ENCODE measurements at places on chromosomes 13 and 19.

GRCh38 chr13:67298297-67298696, 68.2 kb upstream of the PCDH9 start:
- no peak for DNase-seq

DNA sequence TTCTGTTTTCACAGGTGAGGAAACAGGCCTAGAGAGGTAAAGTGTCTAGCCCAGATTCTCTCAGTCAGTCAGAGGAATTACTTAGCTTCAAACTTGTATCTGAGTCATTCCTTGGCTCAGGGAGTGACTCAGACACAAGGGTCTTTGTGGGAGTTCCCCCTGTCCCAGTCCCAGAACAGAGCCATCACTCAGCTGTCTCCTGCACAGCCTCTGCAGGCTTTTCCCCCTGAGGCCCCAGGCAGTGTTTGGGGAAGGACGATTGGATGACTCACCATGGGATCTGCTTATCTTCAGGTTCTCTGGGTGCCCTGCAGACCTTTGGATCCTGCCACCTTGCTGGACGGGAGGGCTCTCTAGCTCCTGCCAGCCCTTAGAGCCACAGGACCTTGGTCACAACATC, 13.2 kb downstream of the ZNF793 start:
- DNase-seq: peak; percentile 2

DNA sequence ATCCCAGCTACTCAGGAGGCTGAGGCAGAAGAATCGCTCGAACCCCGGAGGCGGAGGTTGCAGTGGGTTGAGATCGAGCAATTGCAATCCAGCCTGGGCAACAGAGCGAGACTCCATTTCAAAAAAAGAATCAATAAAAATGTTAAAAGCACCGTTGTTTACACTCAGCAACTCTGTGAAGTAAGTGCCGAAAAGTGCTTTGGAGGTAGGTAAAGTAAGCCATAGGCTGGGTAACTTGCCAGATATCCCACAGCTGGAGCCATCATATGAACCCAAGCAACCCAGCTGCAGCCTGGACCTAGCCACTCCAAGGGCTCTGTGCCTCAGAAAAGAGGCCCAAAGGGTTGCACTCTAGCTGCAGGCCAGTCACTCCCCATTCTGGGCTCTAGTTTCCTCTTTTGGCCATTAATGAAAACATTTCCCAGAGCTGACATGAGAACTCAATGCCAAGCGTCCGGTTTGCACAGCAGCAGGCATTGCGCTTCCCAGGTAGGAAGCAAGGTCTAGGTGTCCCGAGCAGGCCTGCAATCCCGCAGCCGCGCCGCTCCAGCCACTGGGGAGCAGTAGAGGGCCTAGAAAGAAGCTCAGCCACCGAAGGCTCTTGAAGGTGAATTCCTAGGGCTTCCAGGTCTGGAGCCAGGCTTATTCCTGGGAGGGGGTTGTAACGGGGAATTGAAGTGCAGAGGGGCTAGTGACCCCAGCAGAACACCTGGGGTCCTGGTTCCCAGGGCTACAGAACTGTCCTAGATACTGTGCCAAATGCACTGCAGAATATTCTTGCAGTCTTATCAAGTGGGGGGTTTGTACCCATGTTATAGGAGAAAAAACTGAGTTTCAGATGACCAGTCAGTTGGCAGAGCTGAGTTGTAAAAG, 4.1 kb upstream of the CD79A start:
- DNase-seq: peak; percentile 49

GRCh38 chr19:54035215-54036178, 28.2 kb downstream of the VSTM1 start:
- DNase-seq: peak; percentile 86

DNA sequence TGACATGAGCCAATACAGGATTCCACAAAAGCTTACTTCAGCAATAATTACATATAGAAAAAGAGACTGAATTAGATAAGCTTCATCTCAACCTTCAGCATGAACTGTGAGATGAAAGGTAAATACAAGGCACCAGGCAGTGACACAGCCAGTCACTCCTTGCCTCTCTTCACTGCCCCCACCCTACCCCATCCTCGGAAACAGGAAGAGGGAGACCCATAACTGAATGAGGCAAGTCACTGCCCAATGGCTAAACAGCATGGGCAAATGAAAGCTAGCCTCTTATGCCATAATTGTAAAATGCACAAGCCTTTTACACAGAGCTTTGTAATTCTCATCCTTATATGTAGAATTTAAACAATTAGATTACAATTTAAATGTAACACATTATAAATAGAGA, 1.7 kb downstream of the ZNF160 start:
- DNase-seq: peak; percentile 11

GRCh38 chr13:104632736-104633135, 1566.5 kb upstream of the SLC10A2 start:
- no peak for DNase-seq

DNA sequence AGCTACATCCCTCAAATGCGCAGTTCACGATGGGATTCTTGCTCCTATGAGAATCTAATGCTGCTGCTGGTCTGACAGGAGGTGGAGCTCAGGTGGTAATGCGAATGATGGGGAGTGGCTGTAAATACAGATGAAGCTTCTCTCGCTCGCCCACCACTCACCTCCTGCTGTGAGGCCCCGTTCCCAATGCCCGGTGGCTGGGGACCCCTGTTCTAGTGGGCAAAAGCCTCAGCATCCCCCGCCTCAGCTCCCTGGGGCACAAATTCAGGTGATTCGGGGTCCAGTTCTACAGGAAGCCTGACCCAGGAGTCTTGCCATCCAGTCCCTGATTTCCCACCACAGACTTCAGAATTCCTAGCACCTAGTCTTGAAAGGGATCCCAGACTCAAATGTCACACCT, 3.7 kb downstream of the RETN start:
- DNase-seq: no peak

- no peak for DNase-seq
Measured at GRCh38 chr19:58394821-58395219, 636 bp upstream of the RNF225 start.

- peak; percentile 12 for DNase-seq
Measured at GRCh38 chr13:87884884-87885283, 213.7 kb downstream of the SLITRK5 start.

DNA sequence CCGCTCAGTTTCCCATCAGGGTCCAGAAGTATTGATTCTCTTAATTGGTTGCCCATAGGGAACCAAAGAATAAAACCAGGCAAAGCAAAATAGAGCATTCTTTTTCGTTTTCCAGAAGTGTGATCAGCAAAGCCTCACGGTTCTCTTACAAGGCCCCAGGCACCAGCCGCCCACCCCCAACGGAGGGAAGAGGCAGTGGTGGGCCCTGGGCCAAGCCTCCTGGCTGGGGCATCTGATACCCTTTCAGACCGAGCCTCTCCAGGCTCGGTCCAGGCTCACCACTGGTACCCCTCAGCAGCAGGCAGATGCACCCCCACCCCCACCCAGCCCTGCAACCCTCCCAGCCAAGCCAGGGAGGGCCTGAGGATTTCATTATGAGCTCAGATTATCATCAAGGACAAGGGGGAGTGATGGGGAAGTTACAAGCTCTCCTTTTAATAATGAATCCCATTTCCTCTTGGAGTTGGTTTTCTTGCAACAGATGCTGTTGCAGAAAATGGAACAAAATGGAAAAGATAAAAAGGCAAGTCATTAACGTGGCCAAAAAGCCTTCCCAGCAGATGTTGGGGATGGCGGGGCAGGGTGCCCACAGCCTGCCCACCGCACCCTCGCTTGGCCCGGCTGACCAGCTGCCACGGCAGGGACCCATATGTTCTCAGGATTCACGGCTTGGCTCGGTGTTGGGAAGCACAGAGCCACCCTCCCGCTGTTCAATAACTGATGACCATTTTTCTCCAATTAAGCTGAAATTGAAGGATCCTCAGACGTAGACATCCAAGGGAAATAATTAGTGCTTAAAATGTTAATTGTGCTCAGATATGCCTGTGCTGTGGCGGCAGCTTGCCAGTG, 45.9 kb upstream of the KCTD15 start:
- DNase-seq: no peak

DNA sequence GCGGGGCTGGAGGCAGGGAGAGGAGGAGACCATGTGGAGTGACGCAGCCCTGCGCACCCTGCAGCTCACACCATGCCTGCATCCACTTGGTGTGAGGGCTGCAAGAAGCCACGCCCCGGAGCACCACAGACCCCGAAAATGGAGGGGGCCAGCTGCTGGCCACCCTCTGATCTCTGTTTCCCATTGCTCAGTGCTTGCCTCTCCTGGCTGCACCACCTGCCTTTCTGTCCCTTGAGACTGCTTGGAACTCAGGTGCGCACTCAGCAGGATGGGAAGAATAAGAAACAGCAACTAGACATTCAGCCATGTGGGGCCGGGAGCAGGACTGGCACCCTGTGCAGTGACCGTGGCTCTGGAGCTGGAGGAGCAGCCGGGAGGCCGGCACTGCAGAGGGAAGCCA, 64.0 kb downstream of the ANKRD10 start:
- DNase-seq: no peak

GRCh38 chr19:15296841-15297415, 35.4 kb downstream of the BRD4 start:
- DNase-seq: no peak

- DNase-seq: no peak
Measured at GRCh38 chr13:52950436-52950956, 78.1 kb upstream of the OLFM4 start.

DNA sequence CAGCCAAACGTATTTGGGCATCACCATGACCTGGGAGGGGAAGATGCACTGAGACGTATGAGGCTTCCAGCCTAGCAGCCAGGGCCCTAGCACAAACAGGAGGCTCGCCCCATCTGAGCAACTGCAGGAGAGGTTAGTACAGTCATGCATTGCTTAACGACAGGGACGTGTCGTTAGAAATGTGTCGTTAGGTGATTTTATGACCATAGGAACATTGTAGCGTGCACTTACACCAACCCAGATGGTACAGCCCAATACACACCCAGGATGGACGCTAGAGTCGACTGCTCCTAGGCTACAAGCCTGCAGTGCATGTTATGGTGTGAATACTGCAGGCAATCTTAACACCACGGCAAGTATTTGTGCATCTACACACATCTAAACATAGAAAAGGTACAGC, 9.3 kb downstream of the CD177 start:
- no peak for DNase-seq

DNA sequence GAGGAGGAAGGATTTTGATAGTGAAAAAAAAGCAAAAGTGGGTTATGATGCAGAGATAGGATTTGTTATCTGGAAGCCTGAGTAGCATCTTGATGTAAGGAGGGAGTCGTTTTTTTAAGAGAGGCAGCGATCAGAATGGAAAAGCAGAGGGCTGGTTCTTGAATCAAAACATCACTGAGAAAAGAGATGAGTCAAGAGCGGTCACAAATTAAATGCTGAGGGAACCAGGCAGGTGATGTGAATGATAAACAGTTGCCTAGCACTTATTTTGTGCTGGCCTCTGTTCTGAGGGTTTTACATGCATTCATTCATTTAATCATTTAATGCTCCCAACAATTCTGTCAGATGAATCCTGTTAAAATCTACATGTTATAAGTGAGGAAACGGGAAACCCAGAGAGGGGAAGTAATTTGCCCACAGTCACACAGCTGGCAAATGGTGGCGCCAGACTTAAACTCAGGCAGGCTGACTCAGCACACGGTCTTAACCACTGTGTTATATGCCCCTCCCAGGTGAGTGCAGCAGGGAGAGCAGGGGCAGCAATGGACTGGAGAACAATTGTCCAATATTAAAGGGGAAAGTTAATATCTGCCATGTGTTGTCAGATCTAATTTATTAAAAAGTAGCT, 21.4 kb downstream of the SIGLECL1 start:
- no peak for DNase-seq

- DNase-seq: no peak
Measured at GRCh38 chr13:66716538-66716937, 513.6 kb downstream of the PCDH9 start.

DNA sequence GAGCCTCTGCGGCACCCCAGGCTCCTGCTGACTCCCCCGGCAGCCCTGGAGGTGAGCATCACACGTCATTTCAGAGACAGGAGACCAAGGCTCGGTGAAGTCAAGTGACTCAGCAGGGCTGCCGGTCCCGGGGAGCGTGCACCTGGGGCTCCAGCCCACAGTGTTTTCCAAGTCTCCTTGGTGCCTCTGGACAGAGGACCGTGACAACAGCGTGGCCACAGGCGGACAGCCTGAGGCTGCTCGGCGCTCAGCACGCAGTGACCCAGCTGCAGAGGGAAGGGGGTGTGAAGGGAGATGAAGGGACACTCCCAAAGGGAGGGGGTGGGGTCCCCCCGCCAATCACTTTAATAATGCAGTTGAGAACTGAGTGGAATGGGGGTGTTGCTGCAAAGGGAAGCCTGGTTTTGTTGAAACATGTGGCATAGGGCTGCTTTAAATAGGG, 17.5 kb upstream of the ASPDH start:
- DNase-seq: no peak

- DNase-seq: no peak
Measured at GRCh38 chr13:33015791-33016323, 366 bp upstream of the KL start.

DNA sequence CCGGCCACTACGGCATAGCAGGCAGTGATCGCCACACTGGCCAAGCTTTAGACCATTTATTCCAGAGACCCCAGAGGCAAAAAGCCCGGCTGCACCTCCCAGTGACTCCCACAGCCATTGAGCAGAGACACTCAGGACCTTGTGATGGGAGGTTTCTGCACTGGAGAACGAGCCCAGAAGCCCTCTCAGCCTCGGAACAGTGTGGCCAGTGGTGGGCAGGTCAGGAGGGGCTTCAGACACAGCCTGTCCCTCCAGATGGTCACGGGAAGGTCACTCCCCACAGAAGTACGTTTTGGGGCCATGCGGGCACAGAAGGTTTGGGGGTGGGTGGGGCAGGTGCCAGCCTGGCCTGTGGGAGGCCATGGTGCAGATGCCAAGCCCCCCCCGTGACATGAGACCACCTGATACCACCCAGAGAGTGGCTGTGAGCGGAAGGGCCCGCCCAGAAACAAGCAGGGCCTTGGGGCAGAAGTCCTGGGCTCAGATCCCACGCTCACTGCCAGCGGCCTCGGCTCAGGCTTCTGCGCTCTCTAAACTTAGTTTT, 599 bp upstream of the F10 start:
- DNase-seq: no peak

DNA sequence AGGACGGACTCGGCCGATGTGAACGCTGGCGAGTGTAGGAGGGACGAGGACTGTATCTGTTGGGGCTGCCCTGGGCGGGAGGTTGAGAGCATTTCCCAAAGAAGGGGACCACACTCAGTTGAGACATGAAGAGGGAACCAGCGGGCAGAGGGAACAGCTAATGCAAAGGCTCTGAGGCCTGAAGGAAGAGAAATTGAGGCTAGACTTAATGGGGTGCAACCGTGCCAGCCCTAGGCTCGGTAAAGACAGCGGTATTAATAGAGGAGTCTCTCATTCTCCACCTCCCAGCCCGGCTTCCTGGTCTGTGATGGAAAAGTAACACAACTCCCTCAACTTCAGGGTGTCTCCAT, 1.1 kb downstream of the MPV17L2 start:
- no peak for DNase-seq

GRCh38 chr13:95367309-95367843, 66.1 kb upstream of the ABCC4 start:
- peak; percentile 8 for DNase-seq

GRCh38 chr13:113322043-113322461, 25.0 kb downstream of the LAMP1 start:
- DNase-seq: no peak

GRCh38 chr19:3357992-3358688, 8.2 kb upstream of the NFIC start:
- DNase-seq: no peak

All from fibroblast of skin of back (primary cell).